ENCODE measurements at places on chromosomes 13 and 19.

DNA sequence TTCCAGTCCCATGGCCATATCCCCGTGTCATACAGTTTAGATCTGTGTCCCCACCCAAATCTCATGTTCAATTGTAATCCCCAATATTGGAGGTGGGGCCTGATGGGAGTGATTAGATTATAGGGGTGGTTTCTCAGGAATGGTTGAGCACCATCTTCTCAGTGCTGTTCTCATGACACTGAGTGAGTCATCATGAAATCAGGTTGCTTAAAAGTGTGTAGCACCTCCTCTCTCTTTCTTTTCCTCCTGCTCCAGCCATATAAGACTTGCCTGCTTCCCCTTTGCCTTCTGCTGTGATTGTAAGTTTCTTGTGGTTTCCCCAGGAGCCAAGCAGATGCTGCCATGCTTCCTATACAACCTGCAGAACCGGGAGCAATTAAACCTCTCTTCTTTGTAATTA, 197.8 kb downstream of the NALCN start:
- DNase-seq, result no peak

DNA sequence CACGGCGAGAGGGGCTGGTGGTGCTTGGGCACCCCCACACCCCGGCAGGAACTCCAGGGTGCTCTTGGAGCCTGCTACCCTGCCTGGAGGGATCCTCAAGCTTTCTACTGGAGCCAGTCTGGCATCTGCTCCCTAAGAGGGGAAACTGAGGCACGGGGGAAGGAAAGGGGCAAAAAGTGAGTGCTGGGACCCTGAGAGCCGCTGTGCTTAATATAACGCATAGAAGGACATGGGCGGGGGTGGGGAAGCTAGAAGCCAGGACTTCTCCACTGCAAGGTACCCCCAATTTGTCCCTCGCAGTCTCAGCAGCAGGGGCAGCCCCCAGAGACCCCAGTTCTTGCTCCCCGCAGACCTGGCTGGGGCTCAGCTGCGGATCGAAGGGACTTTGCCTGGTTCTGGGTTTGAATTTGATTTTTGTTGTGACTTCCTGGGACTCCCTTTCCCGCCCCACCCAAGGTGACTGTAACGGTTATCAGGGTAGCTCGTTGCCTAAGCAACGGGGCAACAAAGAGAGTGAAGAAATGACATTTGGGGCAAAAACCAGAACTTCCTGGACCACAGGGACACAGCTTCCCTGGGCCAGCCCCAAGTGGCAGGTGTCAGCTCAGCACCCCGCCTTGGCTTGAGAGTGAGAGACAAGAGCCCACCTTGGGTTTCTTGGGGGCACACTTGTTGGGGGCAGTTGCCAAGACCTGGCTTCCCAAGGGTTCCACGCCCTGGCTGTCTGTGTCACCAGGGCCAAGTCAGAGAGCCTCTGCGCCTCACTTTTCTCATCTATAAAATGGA, 638 bp downstream of the ADGRE5 start:
- no peak for DNase-seq

- DNase-seq, result no peak
Measured at GRCh38 chr19:5687360-5688198, 2.5 kb upstream of the RPL36 start.

- DNase-seq, result no peak
Measured at GRCh38 chr19:11064831-11065303, 24.4 kb upstream of the LDLR start.

- DNase-seq, result no peak
Measured at GRCh38 chr19:16216744-16217670, 19.3 kb downstream of the AP1M1 start.

- DNase-seq, result no peak
Measured at GRCh38 chr19:2691951-2692350, 10.5 kb downstream of the GNG7 start.

GRCh38 chr13:106530171-106530851, 5.2 kb downstream of the EFNB2 start:
- no peak for DNase-seq

DNA sequence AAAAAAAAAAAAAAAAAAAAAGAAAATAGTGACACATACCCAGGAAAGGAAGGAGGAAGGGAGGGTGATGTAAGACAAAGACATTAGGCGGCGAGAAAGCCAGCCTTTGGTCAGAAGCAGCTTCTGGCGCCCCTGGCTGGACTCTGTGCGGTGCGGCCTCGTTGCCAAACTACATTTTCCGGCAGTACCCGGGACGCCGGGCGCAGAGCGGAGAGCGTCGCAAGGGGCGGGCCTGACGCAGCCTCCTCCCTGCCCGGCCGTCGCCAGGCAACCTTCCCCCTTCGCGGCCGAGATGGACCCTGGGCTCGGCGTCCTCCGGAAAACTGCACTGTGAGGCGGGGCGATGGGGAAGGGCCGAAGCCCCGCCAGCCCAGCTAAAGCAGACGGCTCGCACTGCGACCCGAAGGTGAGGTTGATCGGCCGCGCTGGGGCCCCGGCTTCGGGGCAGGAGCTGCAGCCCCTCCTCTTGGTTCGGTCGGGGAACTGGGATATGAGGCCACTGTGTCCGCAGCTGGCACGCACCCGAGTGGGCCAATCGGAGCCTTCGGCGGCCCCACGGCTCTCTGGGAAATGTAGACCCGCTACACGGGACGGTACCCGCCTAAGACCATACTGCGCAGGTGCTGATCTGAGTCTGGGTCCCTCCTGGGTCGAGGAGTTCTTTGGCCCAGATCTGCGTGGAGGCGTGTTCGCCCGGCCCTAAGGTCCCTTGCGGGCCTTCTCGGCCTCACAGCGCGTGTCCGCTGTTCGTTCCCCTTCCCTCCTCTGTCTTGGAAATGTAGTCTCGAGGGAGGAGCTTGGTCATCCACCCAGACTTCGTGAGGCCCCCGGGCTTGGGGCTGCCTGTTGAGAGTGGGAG, 2.3 kb upstream of the MZF1 start:
- peak; percentile 85 for DNase-seq

- no peak for DNase-seq
Measured at GRCh38 chr19:14061751-14062557, at the start of gene PALM3. TSS of gene PALM3 (minus strand) at chr19:14062076. CDS start at chr19:14061980, 96 bp downstream.

- DNase-seq, result no peak
Measured at GRCh38 chr13:59182241-59182640, 981.5 kb downstream of the DIAPH3 start.

- DNase-seq, result no peak
Measured at GRCh38 chr19:49560358-49560900, 19.9 kb downstream of the NOSIP start.

- DNase-seq, result no peak
Measured at GRCh38 chr19:10422846-10423245, 2.5 kb downstream of the PDE4A start.

DNA sequence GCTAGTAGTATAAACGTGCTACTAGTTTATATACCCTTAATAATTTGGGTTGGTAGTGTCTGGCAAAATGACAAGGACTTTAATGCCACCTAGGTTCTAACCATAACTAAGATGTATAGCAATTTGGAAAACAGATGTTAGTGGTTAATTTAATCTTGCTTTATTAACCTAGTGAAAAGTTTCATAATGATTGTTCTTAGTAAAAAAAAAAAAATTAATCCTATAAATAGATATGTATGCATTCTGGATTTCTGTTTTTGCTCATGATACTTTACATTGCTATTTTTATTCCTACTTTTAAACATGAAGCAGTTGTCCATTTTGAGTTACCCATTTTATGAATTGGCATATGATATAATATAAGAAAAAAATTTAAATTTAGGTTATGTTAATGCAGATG, 36.3 kb downstream of the DGKH start:
- DNase-seq, result no peak

- no peak for DNase-seq
Measured at GRCh38 chr13:43698009-43698408, 88.8 kb downstream of the ENOX1 start.

DNA sequence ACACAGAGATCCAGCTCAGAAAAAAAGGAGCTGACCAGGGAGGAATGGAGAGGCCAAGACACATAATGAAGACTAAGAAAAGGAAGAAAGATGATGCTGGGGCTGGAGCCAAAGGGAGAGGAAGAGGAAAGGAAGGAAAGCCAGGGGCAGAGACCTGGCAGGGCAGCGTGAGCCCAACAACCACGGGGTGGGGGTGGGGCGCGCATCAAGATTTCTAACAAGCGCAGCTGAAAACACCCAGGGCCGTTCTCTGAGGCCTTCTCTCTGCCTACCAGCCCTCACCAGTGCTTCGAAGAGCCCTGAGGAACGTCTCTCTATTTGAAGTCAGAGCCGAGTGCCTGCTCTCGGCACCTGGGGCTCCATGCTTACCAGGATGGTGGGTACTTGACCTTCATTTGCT, 23.6 kb upstream of the POU2F2 start:
- DNase-seq, result no peak

GRCh38 chr13:93690139-93690538, 463.5 kb downstream of the GPC6 start:
- DNase-seq, result peak; percentile 28

GRCh38 chr19:10568062-10568825, 535 bp downstream of the CDKN2D start:
- no peak for DNase-seq

- DNase-seq, result no peak
Measured at GRCh38 chr19:2197270-2197669, 33.5 kb downstream of the DOT1L start.

DNA sequence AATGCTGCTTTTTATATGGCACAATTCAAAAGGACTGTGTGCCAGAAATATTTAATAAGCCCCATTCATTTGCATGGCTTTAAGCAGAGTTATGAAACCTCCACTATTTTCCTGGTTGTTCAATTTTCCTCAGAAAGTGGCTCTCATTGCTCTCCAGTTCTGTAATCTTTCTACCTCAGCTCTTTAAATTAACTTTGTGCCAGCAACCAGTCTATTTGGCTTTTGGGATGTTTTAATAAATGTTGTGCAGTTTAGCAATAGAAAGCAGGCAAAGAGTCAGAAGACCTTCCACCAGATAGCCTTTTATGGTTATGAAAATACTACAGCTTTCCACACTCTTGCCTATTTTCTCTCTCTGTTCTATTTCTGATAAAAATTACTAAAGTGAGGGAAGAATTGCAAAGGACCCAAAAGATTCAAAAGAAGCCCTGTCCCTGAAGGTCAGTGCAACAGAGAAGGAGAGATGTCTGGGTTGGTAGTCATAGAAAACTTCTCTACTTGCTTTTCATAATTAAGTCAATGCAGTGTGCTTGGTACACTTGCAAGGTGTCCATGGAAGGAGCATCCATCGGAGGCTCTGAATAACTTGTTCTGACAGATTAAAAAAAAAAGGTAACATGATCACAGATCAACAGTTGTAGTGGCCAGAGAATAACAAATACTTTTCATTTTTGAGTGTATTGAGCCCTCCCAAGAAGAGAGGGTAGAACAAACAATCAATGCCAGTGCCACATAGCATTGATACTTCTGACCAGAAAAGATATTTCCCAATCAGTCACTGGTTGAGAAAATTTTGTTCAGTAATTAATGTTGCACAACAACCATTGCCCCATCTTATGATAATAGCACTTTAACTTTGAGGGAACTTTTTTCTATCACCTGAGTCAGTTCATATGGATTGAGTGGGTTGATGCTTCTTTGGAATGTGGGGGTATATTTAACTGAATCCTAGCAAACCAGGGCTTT, 48.4 kb upstream of the SPRY2 start:
- no peak for DNase-seq

DNA sequence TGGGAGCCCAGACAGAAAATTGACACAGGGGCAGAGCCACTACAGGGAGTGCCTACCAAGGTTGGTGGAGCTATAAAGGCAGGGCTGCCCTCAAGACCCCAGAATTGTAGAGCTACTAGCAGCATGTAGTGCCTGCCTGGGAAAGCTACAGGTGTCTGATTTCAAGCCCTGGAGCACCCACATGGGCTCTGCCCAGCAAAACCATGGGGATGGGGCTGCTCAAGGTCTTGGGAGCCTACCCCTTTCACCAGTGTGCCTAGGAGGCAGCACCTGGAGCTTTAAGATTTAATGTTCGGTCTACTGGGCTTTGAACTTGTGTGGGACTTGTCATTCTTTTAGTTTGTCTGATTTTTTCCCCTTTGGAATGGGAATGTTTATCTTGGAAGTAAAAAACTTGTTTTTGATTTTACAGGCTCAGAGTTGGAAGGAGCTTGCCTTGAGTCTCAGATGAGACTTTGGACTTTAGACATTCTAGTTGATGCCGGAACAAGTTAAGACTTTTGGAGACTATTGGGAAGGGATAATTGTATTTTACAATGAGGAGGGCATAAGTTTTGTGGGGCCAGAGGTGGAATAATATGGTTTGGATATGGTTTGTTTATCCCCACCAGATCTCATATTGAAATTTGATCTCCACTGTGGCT, 45.1 kb downstream of the ALOX5AP start:
- DNase-seq, result no peak

- DNase-seq, result peak; percentile 64
Measured at GRCh38 chr19:18291590-18292461, 10.4 kb upstream of the JUND start.

- DNase-seq, result no peak
Measured at GRCh38 chr13:100646871-100647270, 27.7 kb downstream of the TMTC4 start.

DNA sequence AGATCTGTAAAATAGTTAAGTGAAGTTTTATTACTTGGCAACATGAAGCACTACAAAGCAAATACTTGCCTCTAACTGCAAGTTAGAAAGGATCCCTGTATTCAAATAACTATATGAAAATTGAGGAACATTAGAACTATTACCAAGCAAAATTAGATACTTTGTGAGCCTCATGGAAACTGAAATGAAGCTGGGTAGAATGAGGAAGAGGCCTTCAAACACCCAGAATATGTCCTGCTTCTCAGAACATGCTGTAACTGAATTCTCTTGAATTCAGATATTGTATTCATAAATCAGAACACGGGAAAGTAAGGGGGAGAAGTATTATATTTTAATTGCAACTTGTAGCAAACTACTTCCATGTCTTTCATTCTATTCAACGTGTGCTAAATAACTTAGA, 947.9 kb downstream of the PCDH17 start:
- DNase-seq, result no peak

- no peak for DNase-seq
Measured at GRCh38 chr13:76741046-76741445, 145.2 kb downstream of the KCTD12 start.

- no peak for DNase-seq
Measured at GRCh38 chr13:66264971-66265370, 965.2 kb downstream of the PCDH9 start.

DNA sequence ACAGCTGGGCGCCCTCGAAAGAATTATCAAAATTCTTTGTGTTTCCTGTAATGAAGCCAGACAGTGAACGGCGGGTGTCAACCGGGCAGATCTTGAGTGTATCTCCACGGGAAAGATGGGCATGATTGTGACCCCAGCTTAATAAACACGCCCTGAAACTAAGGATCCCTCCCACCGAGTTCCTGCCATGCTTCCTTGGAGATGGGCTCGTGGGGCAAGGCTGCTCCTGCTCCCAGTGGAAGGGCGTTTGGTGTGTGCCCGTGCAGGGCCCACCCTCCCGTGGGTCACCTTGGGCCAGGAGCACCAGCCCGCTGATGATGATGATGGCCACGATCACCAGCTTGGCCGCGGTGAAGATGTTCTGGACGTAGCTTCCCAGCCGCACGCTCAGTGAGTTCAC, 7.4 kb downstream of the SLC7A9 start:
- no peak for DNase-seq

- no peak for DNase-seq
Measured at GRCh38 chr13:20588529-20589110, 21.7 kb downstream of the IFT88 start.

GRCh38 chr19:41407271-41407670, 9.7 kb downstream of the BCKDHA start:
- DNase-seq, result peak; percentile 29
